ENCODE measurements at places on chromosomes 6 and 20. TPM values are rescaled to one million over a fixed set of nuclear protein-coding genes. Genes with fewer than 3 reads are reported as not detected.

- H3K27ac ChIP-seq: no peak overlapping the region
- H3K36me3 ChIP-seq: no peaks in the 10 kb centered on the region
- no peaks in the 10 kb centered on the region for H3K4me1 ChIP-seq
- no peak for DNase-seq
- no peak overlapping the region for H3K4me3 ChIP-seq
These were observed 95.5 kb downstream of the KCNB1 start for GRCh38 chr20:49386848-49387580.

Gene C6orf132
- total RNA-seq: not detected

DNA sequence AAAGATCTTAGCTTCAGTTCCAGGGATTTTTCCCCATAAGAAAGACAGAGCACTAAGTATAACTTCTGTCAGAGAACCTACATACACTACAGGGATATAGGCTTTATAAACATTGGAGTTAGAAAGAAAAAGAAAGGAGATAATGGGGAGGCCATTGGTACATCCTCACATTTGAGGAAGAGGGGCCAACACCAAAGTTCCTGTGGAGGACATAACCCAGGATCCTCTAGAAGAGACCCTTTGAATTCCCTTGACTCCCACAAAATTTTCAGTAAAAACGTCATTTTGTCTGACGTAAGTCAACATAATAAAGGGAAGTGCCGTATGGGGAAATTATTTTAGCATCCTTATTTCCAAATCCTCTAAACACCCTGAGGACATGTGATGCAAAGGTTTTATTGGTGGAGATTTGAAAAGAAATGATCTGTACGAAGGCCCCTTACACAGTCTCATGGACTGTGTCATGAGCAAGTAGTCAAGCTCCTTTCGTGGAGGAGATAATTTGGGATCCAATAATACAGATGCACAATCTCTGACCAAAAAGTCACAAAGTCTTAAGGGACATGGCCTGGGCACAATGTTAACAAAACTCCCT is 33.2 kb downstream of the HLA-DRA start:
- peaks cover 7% of the 10 kb centered on the region for H3K27me3 ChIP-seq
- DNase-seq: no peak
- H3K36me3 ChIP-seq: no peaks in the 10 kb centered on the region
- no peak overlapping the region for H3K4me3 ChIP-seq
- H3K4me1 ChIP-seq: no peaks in the 10 kb centered on the region

- no peaks in the 10 kb centered on the region for H3K27me3 ChIP-seq
- H3K27ac ChIP-seq: no peak overlapping the region
These were observed 110.1 kb downstream of the PREP start for GRCh38 chr6:105292689-105293339.

Gene TSHZ2
- total RNA-seq: 30.2 TPM

DNA sequence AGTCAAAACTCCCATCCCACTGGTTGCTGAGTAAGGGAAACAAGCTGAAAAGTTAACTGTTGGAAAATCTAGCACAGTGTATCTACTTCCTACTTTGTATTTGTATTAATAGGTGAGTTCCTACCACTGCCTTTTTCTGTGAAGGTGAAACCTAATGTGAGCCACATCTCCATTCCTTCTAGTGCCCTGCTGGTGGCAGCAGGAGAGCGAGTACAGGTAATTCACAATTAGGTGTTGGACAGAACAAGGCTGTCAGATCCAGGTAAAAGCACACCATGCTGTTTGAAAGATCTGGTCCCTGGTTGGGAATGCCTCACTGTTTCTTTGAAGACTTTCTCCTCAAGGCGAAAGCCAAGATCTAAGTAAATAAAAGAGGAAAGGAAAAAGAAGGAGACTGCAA is 528.4 kb downstream of the PKHD1 start:
- no peaks in the 10 kb centered on the region for H3K27me3 ChIP-seq
- H3K36me3 ChIP-seq: no peaks in the 10 kb centered on the region
- no peak overlapping the region for H3K27ac ChIP-seq
- no peak overlapping the region for H3K4me3 ChIP-seq
- DNase-seq: no peak

DNA sequence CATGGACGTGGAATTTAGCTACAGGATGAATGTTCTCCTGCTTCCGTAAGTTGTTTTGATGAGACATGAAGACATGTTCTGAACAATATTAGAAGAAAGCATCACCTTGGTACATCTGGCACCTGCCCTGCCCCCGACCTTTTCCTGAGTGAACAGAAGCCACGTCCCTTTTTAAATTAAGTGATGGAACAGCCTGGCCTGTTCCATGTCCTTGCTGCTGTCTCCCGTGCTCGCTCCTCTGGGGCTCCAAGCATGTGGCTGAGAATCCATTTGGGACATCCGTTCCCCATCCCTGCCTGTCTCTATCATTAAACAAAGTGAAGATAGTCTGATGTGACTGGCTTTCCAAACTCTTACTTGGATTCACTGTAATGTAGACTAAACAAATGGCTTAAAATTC is 36.4 kb downstream of the ERMARD start:
- no peaks in the 10 kb centered on the region for H3K27me3 ChIP-seq
- no peak for DNase-seq
- H3K4me3 ChIP-seq: no peak overlapping the region
